ENCODE measurements at places on chromosomes 4 and X.

DNA sequence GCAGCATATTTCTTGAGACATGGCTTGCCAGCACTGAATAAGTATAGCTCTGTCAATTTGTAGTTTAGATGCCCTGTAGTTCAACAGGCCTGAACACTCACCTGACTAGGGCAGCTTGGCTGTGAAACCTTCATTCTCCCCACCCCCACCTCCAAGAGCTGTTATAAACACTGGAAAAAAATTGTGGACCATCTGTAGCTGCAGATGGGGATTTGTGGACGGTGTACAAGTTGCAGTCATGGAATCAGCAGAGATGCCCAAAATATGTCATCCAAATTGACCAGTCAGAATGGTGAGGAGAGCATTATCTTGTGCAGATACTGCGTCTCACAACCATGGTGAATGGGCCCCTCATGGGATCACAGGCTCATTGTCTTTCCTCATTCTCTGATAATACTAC, 76.2 kb upstream of the PAQR3 start:
- DNase-seq, result no peak

DNA sequence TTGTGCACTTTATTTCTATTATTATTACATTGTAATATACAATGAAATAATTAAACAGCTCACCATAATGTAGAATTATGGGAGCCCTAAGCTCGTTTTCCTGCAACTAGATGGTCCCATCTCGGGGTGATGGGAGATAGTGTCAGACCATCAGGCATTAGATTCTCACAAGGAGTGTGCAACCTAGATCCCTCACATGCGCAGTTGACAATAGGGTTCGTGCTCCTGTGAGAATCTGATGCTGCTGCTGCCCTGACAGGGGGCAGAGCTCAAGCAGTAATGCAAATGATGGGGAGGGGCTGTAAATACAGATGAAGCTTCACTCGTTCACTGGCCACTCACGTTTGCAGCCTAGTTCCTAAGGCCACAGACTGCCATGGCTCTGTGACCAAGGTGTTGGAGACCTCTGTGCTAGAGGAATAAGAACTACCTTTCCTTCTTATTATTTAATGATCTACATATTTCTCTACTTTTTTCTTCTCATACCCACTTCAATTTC, 492.9 kb upstream of the INTU start:
- no peak for DNase-seq

DNA sequence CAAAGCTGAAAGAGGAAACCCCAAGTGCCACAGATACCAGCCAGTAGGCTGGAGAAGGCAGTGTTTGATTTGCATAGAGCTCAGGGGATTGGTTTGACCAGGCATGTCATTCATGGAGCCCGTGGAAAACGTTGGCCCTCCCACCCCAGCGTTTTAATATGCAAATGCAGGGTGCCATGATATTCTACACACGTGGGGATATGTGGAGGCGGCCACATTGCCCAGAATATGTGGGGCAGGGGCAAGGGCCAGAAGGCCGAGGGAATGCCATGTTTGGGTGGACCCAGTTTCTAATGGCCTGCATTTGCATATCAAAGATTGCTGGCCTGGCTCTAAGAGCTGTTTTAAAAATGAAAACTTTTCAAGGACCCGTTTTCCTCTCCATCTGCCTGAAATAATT, 71.1 kb downstream of the MAP9 start:
- DNase-seq, result no peak

DNA sequence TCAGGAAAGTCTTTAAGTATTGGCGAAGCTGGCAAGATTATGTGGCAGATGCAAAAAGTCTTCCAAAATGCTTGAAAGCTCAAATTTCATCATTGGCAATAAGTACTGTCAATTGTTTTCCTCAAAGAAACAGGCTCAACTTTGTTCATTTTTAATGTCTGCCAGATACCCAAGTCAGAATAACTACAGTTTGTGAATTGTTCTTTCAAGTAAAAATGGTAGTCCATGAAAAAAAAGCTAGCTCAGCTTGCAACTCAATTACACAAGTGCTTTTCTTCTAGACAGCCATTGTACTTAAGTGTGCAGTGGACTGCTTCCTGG, 70.5 kb downstream of the AFF1 start:
- no peak for DNase-seq

DNA sequence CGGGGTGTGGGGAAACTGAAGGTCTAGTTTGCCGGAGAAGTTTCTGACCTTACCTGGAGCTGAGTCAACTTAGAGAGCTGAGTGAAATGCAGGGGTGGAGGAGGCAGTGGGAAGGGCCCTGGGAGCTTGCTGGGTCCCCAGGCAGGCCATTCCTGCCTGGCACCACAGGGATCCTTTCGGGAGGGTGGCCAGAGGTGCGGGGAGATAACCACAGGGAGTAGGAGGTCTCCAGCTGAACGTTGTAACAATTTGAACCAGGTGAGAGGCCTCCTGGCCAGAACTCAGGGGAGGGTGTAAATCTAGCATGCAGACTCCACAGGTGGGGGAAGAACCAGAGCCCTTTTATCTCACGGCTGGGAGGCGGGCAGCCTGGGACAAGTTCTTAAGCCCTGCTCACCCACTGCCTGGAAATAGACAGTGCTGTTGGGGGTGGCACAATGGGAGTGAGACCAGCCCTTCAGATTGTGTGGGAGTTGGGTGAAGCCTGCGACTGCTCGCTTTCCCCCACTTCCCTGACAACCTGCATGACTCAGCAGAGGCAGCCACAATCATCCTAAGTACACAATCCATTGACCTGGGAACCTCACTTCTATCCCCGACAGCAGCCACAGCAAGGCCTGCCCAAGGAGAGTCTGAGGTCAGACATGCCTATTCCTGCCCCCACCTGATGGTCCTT, 247.4 kb downstream of the ADGRA3 start:
- DNase-seq, result no peak

Measured in right renal pelvis (tissue), 4 donors.